Uterine smooth muscle cell (primary cell): ENCODE measurements at places on chromosomes 4 and X. TPM values are rescaled to one million over a fixed set of nuclear protein-coding genes. Genes with fewer than 3 reads are reported as not detected.

CAPN6 gene
- total RNA-seq = under 0.01 TPM in 2 replicates

SLC9B1 gene
- 0.55 and 0.87 TPM in 2 replicates for total RNA-seq

UBQLN2 gene
- total RNA-seq = 9.1 and 9.3 TPM in 2 replicates

EDA gene
- 0.50 and 1.1 TPM in 2 replicates for total RNA-seq

ASB5 gene
- 0.33 and 2.2 TPM in 2 replicates for total RNA-seq

TMEM255A gene
- not detected in 2 replicates for total RNA-seq

BGN gene
- total RNA-seq = 9.0 and 27.9 TPM in 2 replicates
